ENCODE measurements at places on chromosomes 3 and 15.

GRCh38 chr3:193974671-193975535 is 161.0 kb upstream of the HES1 start:
- no peak for DNase-seq

- no peak for DNase-seq
Observed at GRCh38 chr3:157279237-157279636, 119.3 kb upstream of the CCNL1 start.

DNA sequence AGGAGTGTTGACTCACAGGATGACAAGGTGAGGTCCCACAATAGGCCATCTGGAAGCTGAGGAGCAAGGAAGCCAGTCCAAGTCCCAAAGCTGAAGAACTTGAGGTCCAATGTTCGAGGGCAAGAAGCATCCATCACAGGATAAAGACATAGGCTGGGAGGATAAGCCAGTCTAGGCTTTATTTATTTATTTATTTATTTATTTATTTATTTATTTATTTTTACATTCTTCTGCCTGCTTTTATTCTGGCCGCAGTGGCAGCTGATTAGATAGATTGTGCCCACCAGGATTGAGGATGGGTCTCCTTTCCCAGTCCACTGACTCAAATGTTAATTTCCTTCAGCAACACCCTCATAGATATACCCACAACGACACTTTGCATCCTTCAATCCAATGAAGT is 472.2 kb upstream of the DPPA4 start:
- no peak for DNase-seq

- DNase-seq: no peak
Observed at GRCh38 chr3:46576-46975, 150.0 kb upstream of the CHL1 start.

DNA sequence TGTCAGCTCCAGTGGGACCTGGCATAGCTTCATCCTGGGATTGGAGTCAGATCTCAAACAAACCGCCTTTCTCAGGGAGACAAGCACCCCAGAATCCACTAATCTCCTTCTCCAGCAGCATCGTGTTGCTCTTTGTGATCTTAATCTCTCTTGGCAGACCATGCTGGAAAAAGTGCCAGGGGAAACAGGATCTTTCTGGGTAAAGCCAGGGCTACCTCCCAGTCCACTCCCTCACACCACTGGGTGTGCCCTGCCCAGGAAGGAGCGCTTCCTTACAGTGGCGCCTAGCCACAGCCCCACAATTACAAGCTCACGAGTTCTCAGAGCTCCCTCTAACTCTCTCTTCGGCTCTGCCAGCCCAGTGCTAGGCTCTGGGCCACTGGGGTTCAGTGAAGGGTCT is 32.2 kb downstream of the RPLP1 start:
- no peak for DNase-seq

DNA sequence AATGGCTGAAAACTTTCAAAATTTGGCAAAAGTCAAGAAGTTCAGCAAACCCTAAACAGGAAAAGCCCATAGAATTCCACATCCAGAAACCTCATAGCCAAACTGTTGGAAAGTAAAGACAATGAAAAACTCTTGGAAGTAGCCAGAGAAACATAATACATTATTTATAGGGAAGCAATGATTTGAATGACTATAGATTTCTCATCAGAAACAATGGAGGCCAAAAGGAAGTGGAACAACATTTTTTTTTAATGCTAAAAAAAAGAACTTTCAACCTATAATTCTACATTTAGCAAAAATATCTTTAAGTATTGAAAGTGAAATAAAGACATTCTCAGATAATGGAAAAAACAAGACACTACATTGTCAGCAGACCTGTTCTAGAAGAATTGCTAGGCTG is 30.2 kb downstream of the ALPK3 start:
- no peak for DNase-seq

GRCh38 chr3:186354100-186354499 is 7.9 kb downstream of the DGKG start:
- DNase-seq: no peak

DNA sequence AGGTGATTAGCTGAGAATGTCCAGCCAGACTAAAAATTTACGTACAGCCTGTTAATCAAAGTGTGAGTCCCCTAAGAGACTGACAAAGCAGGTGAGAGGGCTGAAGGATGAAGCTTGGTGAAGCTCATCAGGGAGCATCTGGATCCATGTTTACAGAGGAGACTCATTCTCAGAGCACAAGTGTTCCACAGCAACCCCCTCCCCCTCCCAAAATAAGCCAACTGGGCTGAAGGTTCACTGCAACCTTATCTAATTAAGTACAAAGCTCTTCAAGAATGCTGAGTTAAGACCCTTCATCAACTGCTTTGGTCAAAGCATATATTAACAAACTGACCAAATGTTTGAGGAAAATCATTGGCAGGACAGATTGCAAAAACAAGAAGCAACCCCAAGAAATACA is 262.6 kb upstream of the ZNF385D start:
- DNase-seq: no peak

DNA sequence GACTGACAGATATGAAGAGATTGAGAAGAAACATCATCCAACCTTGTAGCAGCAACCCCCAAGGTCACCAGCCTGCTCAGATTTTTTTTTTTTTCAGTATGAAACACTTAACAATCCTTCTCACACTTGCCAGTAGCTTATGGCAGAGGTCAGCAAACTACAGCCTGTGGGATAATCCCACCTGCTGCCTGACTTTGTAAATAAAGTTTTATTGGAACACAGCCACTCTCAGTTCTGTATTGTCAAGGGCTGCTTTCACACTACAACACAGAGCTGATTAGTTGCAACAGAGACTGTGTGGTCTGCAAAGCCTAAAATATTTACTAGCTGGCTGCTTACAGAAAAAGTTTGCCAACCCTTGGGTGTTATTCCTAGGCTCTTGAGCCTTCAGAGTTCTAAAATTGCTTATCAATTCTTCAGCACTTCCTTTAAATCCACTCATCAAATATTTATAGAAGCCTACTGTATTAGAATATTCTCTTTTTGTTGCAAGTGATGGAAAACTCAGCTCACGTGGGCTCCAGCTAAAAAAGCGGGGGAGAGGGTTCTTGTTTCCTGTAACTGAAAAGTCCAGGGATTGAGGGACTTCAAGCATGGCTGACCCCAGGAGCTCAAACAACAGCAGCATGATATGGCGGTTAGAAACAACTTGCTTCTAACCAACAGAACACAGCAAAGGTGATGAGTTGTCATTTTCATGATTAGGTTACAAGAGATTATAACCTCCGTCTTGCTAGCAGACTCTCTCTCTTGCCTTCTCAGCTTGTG is 246.1 kb downstream of the SHQ1 start:
- no peak for DNase-seq
